Ammon's horn (tissue), 1 donor: ENCODE measurements at places on chromosomes 5 and 9.
A peak's percentile ranks its signal among the peaks of the same experiment; 100 is the strongest.

DNA sequence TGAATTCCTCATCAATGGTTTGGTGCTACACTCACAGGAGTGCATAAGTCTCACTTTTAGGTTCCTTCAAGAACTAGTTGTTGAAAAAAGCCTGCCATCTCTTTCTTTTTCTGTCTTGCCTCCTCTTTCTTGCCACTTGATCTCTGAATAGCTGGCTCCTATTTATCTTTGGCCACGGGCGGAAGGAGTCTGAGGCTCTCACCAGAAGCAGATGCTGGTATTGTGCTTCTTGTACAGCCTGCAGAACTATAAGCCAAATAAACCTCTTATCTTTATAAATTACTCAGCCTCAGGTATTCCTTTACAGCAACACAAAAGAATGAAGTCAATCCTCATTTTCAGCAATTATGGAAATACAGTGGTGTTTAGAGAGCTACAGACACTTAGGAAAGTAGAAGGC lies 247.1 kb upstream of the PRR16 start:
- DNase-seq: no peak

GRCh38 chr5:22889720-22890119 lies 36.6 kb upstream of the CDH12 start:
- DNase-seq: no peak

DNA sequence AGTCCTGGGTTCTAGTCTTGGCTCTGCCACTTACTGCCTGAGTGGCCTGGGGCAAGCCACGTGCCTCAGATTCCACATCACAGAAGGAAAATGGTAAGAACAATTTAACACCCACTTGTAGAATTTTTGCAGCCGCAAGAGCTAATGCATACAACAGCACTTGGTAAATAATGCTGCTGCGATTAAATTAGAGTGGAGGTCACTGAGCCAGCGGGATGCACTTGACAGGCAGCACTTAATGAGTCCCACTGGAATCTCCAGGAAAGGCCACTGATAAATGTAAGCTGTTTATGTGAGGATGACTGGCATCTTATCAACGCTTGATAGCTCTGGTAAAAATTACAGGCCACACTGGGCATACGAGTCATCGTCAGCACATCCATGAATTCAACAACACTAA lies 59.4 kb upstream of the UBTD2 start:
- DNase-seq: no peak

- DNase-seq: no peak
Observed at GRCh38 chr5:16685069-16685468, 68.3 kb upstream of the RETREG1 start.

DNA sequence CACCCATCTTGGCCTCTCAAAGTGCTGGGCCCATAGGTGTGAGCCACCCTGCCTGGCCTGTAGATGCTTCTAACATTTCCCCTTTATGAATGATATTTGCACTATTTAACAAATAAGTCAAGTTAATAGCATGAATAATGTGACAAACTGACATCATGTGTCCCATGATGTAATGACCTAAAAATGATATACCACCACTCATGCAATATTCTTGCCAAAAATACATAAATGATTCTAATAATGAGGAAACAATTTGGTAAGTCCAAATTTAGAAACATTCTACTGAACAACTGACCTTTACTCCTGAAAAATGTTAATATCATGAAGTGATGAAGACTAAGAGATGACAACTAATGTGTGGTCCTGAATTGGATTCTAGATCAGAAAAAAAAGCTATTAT lies 33.5 kb upstream of the TRIM14 start:
- DNase-seq: no peak

- DNase-seq: no peak
Observed at GRCh38 chr5:52725065-52725746, 62.5 kb upstream of the ITGA1 start.

- DNase-seq: no peak
Observed at GRCh38 chr5:43564289-43564850, 7.5 kb upstream of the PAIP1 start.

DNA sequence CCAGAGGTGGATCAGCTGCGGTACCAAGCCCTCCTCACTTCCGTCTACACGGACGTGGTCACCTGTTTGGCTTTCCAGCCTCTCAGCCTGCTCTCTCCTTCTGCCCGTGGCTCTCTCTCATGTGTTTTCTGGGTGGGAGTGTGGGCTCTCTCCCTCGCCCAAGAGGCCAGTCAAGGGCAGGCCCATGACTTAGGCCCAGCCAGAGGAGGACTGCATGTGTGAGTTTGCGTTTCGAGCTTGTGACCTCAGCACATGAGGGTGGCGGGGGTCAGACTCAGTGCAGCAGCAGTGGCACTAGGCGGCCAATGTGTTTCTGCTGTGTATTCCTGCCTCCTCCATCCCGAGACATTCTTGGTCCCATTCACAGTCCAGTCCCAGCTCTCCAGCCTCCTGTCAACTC lies 82.5 kb upstream of the SMIM23 start:
- no peak for DNase-seq

GRCh38 chr5:135229122-135229521 lies 169.9 kb downstream of the MACROH2A1 start:
- DNase-seq: no peak

DNA sequence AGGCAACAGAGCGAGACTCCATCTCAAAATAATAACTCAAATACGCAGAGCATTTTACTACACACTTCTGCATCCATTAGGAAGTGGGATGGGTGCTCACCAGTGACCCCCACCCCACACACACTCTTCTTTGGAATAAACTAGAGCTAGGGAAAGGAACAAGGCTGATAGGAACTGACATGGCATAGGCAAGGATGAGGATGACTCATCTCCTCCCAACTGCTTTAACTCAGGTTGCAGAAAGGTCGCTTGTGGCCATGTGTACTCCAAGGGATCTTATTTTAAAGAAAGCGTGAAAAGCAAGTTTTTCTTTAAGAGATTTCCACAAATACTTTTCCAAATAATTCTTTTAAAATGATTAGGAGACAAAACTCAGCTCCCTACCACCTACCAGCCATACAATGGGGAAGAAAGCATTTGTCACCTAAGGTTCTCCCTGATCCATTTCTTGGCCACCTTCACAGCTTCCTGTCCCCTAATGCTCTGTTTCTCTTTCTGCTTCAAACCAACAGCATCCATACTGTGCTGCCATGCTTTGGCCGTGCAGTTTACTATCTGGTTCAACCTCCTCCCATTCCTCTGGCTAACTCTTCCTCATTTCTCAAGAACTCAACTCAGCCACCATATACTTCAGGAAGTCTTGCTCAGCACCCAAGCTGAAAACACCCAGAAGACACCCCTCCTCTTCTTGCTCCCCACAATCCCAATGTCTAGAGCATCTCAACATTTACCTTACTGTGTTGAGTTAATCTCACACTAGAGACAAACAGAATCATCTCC lies 211.9 kb downstream of the ACTL7B start:
- no peak for DNase-seq

- DNase-seq: no peak
Observed at GRCh38 chr5:16507716-16508115, 42.1 kb upstream of the ZNF622 start.

DNA sequence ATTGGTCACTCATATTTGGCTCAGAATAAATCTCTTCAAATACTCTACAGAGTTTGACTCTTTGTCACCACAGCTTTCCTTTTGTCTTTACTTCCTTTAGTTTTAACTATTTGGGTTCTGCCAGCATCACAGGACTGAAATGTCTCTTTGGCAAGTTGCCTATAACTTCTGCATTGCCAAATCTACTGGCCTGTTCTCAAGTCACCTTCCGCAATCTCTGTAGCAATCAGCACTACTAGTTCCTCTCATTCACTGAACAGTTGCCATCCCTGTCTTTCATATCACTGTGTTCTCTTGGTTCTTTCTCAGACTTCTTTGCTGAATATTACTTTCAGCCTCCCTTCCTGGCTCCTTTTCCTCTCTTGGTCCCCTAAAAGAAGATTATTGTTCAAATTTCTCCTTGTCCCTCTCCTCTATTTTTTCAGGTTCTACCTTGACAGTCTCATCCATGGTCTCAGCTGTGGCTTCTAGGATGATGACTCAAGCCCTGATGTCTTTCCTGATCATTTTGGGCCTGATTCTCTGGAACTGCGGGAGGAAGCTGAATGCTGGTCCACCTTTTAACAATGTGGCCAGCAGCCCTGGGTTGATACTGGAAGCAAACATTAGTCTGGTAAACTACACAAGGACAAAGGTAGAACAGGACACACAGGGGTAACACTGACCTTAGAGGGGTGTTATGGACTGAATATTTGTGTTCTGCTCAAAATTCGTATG lies 44.0 kb upstream of the LIFR start:
- no peak for DNase-seq

DNA sequence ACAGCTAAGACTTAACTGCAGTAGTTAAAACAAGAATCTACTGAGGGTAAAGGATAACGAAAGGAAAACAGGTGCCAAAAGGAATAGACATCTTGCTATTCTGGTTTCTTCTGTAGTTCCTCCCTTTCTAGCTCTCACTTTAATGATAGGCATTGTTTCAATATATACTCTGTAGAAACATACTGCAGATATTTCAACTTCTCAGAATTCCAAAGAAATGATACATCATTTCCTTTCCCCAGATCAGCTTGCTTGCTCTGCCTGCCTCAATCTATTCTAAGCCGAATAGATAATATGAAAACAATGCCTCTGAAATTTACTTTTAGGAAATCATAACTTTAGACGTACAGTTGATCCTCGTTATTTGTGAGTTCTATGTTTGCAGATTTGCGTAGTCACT lies 46.3 kb downstream of the ACO1 start:
- DNase-seq: no peak

DNA sequence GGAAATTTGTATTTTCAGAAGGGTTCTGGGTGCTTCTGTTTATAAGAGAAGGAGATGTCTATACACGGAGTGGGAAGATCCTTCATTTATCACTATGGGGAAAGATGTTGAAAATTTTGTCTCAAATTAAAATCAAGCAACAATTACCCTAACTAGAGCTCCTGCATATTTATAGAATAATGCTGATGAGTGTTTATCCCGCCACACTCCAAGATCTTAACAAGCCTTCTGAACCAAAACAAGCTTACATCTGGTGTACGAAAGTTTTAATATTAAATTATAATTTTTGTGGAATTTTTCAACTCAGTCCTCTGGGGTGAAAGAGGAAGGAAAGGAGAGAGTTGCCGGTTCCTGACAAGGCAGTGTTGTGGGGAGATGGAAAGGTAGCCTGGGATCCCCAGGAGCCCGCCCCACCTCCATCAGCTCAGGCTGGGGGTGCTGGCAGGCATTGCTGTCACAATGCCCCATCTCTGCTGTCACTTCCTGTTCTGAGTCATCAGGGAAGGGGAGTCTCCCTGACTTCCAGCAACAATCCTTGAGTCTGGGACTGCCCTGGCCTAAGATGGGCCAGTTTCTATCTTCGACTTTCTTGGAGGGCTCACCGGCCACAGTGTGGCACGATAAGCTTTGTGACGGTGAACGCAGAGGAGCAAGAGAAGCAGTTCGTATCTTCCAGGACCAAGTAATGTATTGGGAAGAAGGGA lies 64.5 kb downstream of the ERAP1 start:
- no peak for DNase-seq

DNA sequence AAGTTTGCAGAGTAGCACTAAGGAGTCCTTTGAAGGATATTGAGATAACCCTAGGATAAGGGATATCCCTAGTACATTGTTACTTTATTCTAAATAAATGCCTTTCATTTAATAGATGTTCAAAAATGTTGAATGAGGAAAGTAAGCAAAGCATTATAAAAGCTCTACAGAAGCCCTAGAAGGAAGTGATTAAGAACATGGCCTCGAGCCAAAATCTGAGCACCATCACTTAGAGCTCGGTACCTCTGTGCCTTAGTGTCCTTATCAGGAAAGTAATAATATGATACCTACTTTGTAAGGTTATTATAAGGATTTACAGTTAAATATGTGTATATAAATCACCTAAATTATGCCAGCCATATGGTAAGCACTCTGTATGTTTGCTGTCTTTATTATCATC lies 242.6 kb downstream of the KIAA0825 start:
- no peak for DNase-seq

DNA sequence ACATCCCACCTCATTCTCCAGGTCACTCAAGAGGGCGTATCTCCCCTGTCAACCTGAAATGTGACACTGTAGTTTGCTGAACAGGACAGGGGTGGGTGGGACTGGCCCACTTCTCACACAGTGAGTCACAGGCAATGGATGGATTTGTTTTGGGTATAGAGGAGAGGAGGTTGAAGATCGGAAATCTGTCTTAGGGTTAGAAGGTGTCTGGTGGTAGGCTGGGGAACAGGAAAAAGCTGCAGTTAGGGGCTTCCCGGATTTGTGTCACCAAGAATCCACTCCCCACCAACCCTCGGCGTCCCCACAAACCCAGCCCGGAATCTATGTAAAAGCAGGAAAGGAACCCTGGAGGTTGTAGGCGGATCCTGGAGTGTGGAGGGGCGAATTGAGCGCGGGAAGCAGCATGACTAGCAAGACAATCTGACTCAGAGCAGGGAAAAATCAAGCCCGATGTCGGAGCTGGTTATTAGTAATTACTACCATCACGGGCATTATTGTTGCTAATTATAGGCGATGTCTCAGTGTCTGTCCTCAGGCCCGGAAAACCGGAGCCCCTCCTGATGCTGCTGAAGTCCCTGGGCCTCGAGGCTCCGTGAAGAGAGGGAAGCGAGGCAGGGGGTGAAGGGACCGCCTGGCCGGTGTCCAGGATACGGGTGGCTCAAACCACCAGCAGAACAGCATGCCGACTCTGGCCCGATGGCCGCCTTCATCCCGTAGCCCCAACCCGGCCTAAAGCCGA lies 1.7 kb upstream of the IRX1 start:
- DNase-seq: no peak

DNA sequence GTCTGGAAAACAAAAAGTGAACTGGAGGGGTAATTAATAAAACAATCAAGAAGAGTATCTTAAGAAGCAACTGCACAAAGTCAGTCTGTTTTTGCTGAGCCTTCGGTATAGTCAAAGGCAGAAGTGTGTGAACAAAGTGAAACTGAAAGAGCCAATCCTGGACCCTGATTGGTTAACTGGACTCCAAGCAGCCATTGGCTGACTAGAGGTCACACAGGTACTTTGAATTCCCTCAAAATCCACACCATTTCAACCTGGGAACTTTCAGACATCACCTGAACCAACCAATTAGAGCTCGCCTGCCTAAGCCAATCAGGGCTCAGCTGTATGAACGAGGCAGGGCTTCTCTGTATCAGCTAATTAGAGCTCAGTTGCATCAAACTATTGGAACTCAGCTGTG lies 286.7 kb downstream of the TLE4 start:
- peak; percentile 69 for DNase-seq

DNA sequence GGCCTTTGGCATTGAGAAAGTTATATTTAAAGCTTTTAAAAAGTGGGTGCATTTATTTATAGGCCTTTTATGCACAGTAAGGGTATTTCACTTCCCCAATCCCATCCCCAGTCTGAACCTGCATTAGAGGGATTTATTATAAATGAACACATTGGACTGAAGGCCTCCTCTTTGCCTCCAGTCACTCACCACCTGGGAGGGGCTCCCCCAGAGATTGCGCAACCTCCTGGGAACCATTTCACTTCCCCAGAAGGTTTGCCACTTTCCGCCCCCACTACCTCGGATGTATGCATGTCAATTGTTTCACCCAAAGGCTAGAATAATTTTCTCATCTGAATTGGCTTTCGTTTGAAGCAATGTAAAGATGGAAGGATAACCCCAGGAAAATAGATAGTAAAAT lies 29.8 kb upstream of the VCAN start:
- DNase-seq: no peak

- DNase-seq: no peak
Observed at GRCh38 chr5:172821340-172821985, 12.6 kb upstream of the ERGIC1 start.
